Central memory CD8-positive, alpha-beta T cell (primary cell): ENCODE measurements at places on chromosomes 7 and 10.

GRCh38 chr7:150869467-150869866 is 17.1 kb downstream of the AOC1 start:
- no peak for DNase-seq

- DNase-seq, result peak; percentile 65
These were observed 142.4 kb downstream of the SH3PXD2A start for GRCh38 chr10:103712898-103713498.

GRCh38 chr10:106957823-106958588 is 206.5 kb downstream of the SORCS1 start:
- DNase-seq, result no peak

GRCh38 chr7:133911724-133912123 is 215.4 kb upstream of the LRGUK start:
- no peak for DNase-seq

DNA sequence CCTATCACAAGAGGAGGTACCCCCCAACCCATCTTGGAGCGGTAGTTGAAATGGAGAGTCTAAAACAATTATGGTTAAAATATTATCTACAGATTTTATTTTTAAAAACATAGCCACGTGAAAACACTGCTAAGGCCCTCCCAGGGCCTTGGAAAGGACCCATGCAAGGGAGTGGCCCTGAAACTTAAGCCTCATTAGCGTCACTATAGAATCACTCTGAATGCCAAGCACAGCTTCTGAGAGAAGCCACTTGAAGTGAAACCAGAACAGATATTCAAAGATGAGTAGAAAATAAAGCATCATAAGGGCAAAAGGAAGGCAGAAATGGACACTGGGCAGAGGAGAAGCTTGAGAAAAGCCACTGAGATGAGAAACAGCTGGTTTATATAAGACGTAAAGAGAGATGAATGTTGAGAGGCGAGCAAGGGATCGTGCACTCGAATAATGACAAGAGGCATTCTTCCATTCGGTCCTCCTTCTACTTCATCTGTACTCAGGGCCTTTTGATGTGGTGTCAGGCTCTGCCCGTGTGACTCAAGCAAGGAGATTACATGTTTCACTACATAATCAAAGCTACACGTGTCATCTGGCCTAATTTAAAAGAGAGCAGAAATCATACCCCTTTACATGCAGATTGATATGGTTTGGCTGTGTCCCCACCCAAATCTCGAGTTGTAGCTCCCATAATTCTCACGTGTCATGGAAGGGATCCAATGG is 33.4 kb upstream of the SLC39A12 start:
- no peak for DNase-seq

- DNase-seq, result no peak
These were observed 154.0 kb downstream of the UBE2H start for GRCh38 chr7:129798616-129799349.

DNA sequence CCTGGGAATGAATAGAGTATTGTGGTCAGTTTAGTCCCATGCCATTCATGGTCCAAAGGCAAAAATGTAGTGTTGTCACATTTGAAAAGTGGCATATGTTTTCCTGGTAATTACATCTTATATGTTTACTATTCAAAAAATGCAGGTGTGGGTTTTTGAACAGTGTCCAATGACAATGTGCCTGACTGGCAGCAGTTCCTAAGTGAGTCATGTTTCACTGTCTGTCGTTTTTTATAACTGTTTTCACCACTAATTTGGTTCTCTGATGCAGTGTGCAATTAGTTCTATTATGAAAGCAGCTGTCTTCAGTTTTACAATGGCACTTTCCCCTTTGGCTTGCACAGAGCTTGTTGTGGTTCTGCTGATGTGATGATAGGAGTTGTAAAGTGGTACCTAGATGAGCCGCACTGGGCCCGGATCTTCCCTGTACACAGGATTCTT is 162.3 kb downstream of the SEM1 start:
- DNase-seq, result no peak

DNA sequence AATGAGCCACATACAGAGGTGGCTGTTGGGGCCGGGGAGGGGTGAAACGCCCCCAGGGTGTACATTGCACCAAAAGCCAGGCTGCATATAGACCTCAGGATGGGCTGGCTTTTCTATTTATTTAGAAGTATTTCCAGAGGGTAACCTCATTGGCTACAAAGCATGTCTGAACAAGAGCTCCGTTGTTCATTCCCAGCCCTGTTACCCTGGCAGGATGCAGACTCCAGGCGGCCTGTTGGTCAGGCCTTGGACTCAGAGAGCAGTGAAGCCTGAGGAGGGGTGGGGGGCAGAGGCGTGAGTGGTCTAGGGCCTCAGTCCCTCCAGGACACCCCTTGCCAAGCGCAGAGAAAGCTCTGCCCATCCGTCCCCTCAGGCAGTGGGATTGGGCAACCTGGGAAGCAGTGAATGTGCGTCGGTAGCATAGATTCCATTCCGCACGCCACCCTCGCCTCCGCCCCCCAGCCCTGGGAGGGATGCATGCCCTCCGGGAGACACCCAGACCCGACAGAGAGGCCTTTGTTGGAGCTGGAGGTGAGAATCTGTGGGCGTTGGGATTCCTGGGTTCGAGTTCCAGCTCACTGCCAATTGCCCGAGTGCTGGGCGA is 41.9 kb downstream of the TCF7L2 start:
- DNase-seq, result no peak

DNA sequence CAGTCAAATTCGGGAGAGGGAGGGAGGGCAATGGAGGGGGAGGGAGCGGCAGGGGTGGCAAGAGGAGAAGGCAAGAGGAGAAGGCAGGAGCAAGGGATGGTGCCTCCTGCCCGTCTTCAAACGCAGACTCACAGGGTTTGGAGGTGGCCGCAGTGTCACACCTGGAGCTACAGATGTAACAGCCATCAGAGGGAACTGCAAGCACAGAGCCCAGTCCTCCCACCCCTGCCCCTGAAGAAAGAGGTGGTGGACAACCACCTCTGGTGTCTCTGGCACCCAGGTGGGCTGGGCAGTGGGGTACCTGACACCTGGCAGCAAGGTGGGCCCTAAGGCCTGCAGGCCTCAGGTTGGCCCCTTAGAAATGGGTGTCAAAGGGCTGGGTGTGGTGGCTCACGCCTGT is 67.0 kb upstream of the SDK1 start:
- no peak for DNase-seq
